ENCODE measurements at places on chromosomes 11 and 22.

GRCh38 chr22:49892226-49892899 lies 25.9 kb downstream of the ALG12 start:
- peak; percentile 25 for DNase-seq

DNA sequence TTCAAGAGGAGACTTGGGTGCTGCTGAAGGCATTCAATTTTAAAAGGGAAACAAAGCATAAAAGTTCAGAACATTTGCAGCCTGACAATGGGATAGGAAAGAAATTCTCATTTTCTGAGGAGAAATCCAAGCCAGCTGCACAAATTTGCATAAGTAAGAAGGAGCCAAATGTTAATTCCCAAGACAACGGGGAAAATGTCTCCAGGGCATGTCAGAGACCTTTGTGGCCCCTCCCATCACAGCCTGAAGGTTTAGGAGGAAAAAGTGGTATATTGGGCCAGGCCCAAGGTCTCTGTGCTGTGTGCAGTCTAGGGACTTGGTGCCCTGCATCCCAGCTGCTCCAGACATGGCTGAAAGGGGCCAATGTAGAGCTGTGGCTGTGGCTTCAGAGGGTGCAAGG lies 12.7 kb upstream of the OR51F1 start:
- DNase-seq = no peak

DNA sequence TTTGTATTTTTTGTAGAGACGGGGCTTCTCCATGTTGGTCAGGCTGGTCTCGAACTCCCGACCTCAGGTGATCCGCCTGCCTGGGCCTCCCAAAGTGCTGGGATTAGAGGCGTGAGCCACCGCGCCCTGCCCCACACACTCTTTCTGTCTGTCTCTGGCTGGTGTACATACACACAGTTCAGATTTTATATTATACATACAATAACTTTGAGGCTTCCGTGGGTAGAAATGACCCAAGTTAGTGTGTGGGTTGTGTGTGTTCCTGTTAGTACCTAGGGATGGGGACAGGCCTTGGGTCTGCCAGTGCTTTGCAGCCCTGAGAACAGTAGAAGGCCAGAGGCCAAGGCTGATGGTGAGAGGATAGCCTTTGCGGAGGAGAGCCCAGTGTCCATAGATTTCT lies 2.8 kb downstream of the ZBTB16 start:
- peak; percentile 33 for DNase-seq

DNA sequence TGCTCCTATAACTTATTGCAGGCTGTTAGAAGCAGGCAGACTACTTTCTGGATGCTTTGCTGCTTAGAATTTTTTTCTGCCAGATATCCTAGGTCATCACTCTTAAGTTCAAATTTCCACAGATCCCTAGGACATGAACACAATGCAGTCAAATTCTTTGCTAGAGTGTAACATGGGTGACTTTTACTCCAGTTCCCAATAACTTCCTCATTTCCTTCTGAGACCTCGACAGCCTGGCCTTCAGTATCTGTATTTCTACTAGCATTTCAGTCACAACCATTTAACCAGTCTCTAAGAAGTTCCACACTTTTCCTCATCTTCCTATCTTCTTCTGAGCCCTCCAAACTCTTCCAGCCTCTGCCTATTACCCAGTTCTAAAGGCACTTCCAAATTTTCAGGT lies 60.4 kb upstream of the ZBED5 start:
- DNase-seq = no peak

- DNase-seq = no peak
Measured at GRCh38 chr22:41256254-41257253, 15.8 kb upstream of the CHADL start.

Measured in activated effector memory CD4-positive, alpha-beta T cell treated with anti-CD3 and anti-CD28 coated beads, Interleukin-2, amount 50 U/mL, for 16 hours (primary cell).